ENCODE measurements at places on chromosomes 11 and 22.

GRCh38 chr22:39655831-39656230, 85.3 kb downstream of the CACNA1I start:
- no peak for DNase-seq

- DNase-seq, result peak; percentile 76
These were observed 429 bp downstream of the SLC39A13 start for GRCh38 chr11:47408598-47409439.

DNA sequence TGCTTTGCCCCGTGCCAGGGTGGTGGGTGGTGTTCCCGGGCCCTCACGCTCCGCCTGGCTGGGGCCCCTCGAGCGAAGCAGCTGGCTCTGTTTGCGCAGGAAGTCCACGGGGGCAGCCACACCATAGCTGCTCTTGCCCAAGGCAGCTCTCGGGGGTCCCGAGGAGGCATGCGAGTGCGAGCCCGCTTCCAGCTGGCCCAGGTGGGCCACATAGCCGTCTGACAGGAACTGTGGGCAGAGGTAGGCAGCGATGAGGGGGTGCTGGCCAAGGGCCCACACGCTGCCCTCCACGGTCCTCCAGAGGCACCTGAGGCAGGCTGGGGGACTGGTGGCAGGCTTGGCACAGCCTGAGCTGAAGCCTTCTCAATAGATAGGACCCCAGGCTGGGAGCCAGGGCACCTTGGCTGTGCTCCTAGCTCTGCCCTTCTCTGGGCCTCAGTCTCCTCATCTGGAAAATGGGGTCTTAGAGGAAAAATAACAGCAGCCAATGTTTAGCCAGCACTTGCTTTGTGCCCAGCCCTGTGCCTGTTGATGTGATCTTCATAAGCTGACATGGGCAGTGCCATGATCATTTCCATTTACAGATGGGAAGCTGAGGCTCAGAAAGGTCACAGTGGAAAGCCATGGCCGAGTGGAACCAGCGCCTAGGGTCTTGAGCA, 9.4 kb downstream of the AIP start:
- DNase-seq, result no peak

DNA sequence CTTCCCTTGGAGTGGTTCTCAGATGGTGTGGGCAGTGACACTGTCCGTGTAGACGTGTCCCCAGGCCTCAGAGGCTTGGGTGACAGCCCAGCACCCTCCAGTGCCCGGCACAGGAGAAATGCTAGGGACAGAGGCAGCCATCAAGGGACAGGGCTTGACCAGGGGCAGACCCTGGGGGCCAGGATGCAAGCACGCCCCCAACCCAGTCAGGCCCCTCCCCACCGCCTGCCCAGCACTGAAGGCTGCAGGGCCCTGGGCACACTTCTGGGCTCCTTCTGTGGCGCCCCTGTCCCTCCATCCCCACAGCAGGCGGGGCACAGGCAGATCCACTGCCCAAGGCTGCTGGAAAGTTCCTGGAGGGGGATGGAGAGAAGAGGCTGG, 11.1 kb downstream of the IGF2 start:
- no peak for DNase-seq

- DNase-seq, result peak; percentile 79
These were observed 312.4 kb upstream of the PITPNB start for GRCh38 chr22:28231441-28231840.

- DNase-seq, result no peak
These were observed 2.1 kb downstream of the ARHGEF12 start for GRCh38 chr11:120338107-120338933.

DNA sequence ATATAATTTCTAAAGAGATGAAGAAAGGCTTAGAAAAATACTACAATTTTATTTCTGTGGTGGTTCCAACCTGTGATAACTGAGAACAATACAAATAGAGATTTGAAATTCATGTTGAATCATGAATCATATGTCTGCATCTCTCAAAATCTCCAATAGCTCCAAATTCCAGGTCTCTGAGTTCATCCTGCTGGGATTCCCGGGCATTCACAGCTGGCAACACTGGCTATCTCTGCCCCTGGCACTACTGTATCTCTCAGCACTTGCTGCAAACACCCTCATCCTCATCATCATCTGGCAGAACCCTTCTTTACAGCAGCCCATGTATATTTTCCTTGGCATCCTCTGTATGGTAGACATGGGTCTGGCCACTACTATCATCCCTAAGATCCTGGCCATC, at the start of gene OR56B1:
Gene OR56B1 (plus strand): TSS at position 53 of the 400 bp plus-strand sequence. CDS start 69 bp downstream, at position 122.
- no peak for DNase-seq

DNA sequence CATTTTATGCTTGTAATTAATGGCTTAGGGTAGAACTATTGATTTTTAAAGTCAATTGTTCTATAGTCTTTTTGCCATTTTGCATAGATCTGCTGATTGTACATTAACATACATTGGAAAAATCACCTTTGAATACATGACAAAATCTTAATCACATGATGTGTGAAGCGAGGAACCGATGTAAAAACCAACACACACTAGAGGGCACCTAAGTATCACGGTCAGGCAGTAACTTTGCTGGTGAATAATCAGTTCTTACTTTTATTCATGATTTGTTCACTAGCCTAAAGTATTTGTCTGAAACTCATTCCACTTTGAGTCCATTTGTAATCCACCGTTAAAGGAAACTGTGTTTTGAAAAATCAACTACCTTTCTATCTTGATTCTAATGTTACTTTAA, 28.2 kb downstream of the JHY start:
- peak; percentile 9 for DNase-seq

- DNase-seq, result no peak
These were observed 20.9 kb downstream of the EXT2 start for GRCh38 chr11:44116234-44116830.

DNA sequence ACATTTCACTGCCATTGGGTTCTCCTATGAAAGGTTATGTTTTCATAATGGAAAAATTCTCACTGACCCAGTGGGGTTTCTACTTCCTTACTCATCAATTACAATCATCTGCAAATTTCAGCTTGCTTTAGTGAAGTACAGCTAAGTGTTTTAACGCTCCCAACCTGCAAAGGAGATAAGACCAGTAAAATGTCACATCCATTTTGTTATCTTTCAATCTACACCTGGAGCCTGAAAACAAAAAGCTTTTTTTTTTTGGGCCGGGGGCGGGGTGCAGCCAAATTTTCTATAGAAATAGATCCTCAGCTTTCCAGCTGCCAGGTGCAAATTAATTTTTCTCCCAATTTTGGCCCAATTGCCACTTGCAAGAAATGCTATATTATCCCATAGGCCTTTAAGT, 40.6 kb downstream of the CADM1 start:
- DNase-seq, result no peak

GRCh38 chr11:68667511-68668500, 16.5 kb upstream of the GAL start:
- DNase-seq, result no peak

DNA sequence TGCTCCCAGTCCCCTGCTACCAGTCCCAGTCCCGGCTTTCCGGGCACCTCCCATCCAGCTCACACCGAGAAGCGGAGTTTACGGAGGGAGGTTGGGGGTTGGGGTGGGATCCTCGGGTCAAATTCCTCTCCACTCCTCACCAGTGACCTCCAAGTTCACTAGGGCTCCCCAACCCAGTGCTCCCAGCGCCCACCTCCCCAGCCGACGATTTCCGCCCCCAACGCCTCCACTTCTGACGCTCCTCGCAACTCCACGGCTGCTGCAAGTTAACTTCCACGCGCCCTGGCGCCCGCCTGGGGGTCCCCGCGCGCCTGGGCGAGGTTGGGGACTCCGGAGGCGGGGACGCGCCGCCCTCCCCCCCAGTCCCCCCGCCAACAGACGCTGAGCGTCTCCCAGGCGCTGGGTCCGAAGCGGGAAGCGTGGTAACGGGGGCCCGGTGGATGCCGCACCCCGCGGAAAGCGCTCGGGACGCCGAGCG, 526 bp downstream of the TPST2 start:
- DNase-seq, result no peak

DNA sequence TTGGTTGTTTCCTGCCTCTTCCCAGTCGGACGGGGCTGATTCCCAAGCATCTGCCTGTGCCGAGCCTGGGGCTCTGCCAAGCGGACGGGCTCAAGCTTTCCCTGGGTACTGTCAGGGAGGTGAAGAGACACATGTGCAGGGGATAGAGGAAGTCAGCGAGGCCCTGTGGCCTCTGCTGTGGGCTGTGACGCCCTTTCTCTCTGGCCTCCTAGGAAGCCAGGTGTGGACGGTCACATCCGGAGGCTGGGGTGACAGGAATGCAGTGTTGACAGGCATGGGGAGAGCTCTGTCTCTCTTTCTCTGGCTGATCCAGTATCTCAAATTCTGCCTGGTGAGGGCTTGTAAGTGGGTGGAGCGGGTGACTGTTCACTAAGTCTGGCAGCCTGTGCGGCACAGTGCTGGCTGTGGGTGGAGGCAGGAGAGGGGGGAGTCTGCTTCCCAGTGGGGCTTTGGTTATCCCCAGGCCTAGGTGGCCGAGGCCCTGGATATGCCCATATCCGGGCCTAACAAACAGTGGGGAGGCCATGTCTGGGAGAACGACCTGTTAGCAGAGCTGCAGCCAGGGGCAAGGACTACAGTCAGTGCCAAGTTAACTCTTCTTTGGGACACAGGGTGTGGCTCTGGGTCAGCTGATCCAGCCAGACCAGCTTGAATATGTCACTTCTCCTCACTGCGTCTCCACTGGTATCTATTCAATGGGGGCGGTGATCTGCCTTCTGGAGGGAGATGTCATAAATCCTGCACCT, 1.9 kb downstream of the KCTD17 start:
- no peak for DNase-seq

DNA sequence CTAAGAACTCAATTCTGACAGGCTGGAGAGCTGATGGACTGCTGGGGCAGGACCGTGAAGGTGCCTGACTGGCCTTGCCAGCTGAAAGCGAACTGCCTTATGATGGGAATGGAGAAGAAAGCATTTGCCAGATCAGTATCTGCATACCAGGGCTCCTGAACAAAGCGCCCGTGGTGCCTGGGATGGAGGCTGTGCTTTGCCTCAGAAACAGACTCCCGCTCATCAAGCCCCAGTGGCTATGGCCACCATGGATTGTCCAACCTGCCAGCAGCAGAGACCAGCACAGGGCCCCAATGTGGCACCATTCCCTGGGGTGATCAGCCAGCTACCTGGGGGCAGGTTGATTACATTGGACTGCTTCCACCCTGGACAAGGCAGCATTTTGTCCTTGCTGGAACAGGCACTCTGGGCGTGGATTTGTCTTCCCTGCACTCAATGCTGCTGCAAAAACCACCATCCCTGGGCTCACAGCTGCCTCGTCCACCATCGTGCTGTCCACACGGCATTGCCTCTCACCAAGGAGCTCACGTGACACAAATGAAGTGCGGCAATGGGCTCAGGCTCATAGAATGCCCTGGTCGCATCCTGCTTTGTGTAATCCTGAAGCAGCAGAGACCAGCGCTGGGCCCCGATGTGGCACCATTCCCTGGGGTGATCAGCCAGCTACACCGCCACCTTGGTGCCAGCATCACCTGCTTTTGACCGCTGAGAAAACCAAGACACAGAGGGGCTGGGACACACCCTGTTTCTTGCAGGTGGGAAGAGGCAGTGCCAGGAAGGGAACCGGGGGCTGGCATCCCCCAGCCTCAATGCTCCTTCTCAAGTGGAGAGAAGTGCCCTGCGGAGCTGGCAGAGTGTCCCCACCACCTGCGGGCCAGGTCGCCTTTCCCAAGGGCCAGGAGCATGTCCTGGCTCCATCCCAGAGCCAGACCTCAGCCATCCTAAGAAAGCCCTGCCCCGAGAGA, 1367.5 kb downstream of the BRD1 start:
- no peak for DNase-seq

- peak; percentile 93 for DNase-seq
These were observed at the start of gene UBASH3B for GRCh38 chr11:122655527-122656072. TSS of gene UBASH3B (plus strand) at chr11:122655722. CDS start at chr11:122656050, 328 bp downstream.

GRCh38 chr11:112457532-112457931, 196.9 kb upstream of the PLET1 start:
- no peak for DNase-seq

GRCh38 chr22:34326901-34327300, 406.6 kb upstream of the LARGE1 start:
- no peak for DNase-seq
